ENCODE measurements at places on chromosomes 7 and 10.
A peak's percentile ranks its signal among the peaks of the same experiment; 100 is the strongest.

- no peak for DNase-seq
Measured at GRCh38 chr7:70637726-70638125, 494.2 kb upstream of the GALNT17 start.

DNA sequence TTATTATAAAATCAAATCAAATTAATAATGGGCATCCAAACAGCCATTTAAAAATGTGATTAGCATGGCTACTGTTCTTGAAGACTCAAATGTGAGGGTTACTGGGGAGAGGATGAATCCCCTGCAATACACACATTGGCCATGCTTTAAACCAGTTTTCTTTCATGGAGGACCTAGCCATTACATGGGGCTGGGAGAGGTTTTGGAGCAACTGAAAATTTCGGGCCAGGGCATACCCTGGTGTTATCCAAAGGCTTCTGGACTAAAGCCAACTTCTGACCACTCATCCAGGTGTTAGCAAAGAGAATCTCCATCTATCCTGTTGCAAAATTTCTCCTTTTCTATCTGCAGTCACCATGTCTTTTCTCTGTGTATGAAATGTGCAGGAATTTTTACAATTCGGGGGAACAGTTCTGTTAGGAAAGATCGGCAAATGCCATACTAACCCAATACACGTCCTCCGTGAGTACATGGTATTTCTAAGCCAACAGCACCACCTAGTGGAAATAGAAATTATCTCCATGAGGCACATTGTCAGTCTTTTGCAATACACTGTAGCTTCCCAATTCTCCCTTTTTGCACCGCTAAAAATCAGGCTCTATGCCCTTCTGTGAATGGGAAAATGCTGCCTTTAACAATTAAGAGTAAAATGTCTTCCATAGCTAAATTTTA, 47.0 kb upstream of the ZNF107 start:
- DNase-seq = peak; percentile 69

DNA sequence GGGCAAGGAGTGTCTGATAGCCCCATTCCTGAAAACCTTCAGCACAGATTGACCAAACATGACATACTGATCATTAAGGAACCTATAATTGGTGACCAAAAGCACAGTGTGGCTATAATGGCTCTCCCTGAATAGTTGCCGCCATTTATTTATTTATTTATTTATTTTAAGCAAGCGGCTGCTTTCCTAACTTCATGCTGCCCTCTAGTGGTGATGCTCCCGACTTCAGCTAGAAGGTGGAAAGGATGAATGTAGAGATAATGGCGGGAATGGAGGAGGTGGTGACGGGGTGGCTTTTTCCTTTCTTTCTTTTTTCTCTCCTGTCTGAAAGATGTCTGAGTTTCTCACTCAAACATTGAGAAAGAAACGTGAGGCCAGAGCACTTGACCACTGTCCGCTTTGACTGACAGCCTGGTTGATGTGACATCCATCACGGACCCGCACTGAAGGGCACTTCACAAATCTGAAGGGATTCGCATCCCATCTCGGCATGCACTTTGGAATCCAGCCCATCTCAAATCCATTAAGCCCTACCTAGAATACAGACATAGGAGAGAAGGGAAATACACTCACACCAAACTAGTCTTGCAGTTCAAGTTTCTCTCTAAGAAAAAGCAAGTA, 1090.1 kb downstream of the KCNMA1 start:
- DNase-seq = peak; percentile 95

DNA sequence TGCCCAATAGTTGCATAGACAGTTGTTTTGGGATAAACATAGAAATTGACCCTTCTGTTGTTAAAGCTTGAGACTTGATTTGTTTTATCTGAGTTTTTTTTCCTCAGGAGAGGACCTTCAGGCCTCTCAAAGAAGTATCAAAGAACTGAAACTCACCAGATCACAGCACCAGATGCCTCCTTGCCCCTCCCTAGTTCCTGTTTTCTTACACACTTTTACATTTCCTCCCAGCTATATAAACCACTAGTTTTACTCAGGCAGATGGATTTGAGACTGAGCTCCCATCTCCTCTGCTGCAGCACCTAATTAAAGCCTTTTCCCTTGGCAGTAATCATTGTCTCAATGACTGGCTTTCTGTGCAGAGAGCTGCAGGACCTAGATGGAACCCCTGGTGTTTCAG, 150.6 kb upstream of the NRG3 start:
- DNase-seq = no peak
